ENCODE measurements at places on chromosomes 1 and 21.

DNA sequence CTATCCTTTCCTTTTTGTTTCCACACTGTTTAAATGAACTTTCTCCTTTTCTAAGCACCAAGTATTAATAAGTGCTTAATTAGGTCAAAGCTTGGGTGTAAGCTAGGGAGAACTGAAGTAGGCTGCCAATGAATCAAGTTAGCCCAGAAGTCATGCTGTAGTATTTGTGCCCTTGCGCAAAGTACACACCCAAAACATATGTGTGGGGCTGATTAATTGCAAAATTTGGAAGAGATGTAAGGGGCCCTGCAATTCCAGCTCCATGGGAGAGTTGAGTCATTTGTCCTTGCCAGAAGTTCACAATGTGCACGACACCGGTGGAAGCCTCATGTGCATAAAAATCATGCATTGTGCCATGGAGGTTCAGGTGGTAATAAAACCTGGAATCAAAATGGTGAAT lies 18.6 kb upstream of the NTNG1 start:
- DNase-seq, result no peak

- no peak for DNase-seq
Measured at GRCh38 chr21:38498057-38498833, at the start of gene ERG. ERG (minus strand) TSS chr21:38498477; CDS start chr21:38498380, 97 bp downstream.

- no peak for DNase-seq
Measured at GRCh38 chr1:171138980-171139379, 46.1 kb upstream of the FMO2 start.

DNA sequence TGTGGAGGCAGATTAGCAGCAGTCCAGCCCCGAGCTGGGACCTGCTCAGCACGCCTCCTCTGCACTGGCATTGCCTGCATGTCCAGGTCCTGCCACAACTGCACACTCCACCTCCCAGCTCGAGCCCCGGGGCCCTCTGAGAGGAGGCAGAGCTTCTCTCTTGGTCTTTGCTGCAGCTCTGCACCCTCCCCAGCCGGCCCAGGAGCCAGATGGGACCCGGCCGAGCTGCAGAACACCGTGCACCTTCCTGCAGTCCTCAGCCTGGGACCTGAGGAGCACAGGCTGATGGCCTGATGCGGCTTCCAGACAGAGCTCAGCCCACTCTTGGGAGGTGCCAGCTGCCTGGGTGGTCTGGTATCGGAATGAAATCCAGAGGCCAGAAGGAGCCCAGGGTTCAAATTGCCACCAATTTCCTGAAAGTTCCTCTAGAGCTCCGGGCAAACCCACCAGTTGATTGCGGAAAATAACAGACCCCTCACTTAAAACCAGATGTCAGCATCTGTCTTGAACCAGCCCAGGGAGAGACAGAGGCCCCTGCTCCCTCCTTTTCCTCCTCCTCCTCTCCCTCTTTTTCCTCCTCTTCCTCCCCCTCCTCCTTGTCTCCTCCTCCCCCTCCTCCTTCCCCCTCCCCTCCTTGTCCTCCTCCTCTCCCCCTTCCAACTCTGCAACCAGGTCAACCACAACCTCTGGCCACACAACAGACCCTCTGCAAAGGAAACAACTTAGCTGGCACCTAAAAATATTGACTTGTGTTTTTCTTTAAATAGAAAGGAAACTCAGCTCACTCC lies 10.6 kb upstream of the SPSB1 start:
- no peak for DNase-seq

GRCh38 chr1:222339376-222339947 lies 208.4 kb downstream of the HHIPL2 start:
- no peak for DNase-seq

- no peak for DNase-seq
Measured at GRCh38 chr1:184287001-184287400, 99.8 kb upstream of the C1orf21 start.

DNA sequence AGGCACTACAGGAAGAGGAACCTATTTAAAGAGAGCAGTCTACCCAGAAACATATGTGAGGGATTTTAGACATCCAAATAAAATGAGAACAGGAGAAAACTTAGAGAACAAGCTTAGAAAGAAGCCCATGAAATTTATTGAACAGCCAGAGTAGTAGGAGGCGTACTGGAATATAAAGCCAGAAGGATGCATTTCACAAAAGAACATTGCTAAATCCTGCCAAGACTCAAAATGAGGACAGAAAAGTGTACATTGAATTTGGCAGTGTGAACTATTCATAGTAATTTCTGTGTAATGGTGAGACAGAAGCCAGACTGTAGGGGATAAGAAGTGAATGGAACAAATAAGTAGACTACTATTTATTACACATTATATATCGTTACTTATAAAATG lies 22.5 kb downstream of the CEPT1 start:
- DNase-seq, result no peak

- no peak for DNase-seq
Measured at GRCh38 chr1:90730243-90731022, 13.3 kb upstream of the BARHL2 start.

DNA sequence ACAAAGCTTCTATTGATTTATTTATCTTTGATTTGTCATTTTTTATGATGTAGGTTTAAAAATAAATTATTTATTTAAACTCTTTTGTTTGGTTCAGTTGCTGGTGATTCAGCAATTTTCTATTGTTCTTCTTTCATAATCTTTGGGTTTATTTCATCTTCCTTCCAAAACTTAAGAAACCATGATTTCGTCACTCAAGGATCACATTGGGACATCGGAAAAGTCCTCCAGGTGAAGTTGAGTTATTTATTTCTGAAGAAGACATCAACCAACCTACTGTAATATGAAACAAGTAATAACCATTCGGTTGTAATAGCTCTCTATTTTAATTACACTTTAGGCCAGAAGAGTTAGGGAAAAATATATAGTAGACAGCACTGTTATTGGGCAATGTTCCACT lies 23.0 kb upstream of the WLS start:
- DNase-seq, result no peak

DNA sequence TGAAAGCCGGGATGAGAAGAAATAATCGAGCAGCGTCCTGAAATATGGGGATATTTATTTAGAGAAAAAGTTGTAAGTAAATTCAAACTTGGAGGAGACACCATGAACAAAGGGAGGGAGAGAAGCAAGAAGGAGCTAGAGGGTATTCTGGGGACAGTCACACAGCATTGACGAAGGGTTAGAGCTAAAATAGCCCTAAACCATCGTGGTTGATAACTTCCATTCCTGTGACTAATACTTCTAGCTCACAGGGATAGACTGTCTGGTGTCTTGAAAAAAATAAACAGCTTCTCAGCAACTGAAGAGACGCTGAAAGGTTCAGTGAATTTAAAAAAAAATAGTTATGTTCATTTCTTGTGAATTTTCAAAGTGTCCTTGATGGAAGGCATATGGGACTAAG lies 86.7 kb downstream of the LRRC53 start:
- no peak for DNase-seq

DNA sequence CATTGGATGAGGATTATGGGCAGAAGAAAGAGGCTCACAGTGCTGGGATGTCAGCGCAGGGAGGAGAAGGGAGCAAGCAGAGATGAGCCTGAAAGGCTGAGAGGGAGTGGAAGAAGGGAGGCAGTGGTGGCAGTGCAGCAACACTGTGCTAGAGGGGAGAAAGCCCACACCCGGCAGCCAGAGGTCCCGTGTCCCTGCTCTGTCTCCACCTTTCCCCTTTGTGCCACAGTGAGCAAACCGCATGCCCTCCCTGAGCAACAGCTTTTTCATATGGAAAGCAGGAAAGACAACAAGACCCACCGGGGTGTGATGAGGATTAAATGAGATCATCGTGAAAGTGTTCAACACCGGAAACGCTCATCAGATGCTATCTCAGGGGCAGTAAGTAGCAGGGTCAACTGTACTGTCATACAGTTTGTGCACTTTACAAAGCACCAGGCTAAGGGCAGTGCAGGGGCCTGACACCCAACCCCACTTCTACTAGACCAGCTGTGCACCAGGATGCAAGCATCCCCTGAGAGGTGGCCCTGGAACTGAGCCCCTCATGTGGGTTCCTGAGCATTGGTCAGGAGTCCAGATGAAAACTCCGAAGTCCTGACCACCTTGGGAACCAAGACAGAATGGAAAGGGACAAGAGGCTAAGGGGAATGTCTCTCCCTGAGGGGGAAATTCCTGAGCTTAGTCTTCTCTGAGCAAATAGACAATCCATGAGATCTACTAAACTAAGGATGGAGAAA lies 9.1 kb downstream of the NHLH1 start:
- no peak for DNase-seq

DNA sequence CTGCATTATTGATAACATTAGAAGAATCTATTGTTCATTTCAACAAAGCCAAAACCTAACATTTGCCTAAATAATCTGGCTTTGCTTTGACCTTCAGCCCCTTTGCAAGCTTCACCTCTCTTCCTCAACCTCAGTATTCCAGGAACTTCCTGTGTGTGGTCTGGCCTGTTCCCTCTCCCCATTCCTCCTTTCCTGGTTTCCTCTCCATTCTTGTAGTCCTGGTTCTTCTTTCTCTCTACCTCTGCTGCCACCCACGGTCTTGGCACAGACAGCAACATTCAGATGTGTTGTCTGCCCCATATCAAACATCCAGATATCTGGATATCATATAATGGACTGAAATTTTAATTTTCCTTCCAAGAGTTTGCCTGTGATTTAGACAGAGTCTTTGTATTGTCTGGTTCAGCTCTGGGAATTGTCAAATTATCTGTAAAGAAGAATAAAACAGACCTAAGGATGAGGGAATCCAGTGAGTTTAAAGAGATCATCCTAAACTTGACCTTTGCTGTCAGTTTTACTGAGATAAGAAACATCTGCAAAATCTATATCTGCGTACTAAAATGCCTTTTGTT lies 148.1 kb upstream of the KCTD3 start:
- DNase-seq, result no peak

DNA sequence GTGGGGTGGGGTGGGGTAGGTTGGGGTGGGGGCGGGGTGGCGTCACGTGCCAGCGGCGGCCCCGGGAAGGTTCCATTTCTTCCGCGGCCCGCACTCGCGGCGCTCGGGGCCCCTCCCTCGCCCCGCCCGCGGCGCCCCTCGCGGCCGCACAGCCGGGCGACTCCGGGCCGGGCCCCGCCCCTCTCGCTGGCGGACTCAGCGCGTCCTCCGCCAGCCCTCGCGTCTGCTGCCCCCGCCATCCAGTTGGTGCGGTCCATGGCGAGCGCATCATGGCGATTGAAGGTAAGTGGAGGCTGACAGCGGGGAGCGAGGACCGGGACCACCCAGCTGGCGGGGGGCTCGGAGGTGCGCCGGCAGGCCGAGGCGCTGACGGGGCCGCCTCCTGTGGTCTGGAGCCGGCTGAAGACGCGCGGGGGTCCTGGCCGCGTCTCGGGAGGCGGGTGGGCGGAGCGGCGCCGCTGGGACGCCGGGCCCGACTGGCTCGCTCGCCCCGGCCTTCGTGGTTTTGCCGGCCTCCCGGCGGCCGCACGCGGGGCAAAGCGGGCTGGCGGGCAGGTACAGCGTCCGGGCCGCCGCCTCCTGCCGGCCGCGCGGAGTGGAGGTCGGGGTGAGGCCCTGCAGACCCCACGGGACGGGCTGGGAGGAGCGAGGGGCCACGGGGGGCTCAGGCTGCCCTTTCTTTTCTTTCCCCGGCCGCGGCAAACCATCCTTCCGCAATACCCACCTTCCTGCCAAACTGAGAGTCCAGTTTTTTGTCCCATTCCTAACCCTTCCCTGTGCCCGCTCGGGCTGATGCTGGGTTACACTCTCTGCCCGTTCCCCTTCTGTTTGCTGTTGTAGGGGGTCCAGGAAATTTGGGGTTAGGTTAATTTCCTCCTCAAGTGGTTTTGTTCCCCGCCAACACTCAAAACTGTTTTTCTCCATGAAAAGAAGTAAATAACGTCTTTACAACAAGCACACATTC lies at the start of gene SYT14:
Gene SYT14 (plus strand): TSS at position 222 of the 964 bp plus-strand sequence. CDS start 48 bp downstream, at position 270.
- no peak for DNase-seq

DNA sequence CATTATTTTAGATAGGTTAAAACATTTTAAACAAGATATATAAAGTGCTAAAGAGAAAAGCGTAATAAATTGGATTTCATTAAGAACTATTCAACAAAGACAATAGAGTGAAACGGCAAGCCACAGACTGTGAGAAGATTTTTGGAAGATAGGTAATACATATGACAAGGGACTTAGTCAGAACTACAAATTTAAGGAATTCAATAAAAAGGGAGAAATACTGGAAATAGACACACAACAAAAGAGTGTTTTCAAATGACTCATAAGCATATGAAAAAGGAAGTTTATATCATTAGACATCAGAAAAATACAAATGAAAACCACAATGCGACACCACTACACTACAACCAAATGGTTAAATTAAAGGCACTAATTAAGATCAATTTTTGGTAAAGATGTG lies 90.5 kb downstream of the GDAP2 start:
- no peak for DNase-seq

GRCh38 chr1:179870870-179871269 lies 6.7 kb downstream of the TOR1AIP2 start:
- no peak for DNase-seq

All from stimulated activated CD8-positive, alpha-beta memory T cell treated with anti-CD3 and anti-CD28 coated beads, Interleukin-2, amount 100 ng/mL, for 48 hours (primary cell).